ENCODE measurements at places on chromosomes 3 and 15.
A peak's percentile ranks its signal among the peaks of the same experiment; 100 is the strongest.

DNA sequence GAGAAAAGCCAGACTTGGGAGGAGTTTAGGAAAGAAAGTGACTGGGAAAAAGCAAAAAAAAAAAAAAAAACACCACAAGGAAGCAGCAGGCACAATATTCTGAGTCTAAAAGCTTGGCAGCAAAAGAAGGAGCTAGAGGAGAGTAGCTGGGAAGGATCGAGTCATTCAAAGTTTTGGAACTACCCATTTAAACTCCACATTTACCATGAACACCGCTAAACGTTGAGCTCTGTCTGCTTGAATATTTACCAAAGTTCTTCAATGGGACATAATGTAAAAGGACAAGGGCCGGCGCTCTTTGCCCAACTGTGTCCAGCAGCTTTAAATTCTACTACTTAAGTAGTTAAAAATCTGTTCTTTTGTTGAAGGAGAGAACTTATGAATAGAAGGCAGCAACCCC is 481.9 kb downstream of the FOXP1 start:
- no peak for DNase-seq

DNA sequence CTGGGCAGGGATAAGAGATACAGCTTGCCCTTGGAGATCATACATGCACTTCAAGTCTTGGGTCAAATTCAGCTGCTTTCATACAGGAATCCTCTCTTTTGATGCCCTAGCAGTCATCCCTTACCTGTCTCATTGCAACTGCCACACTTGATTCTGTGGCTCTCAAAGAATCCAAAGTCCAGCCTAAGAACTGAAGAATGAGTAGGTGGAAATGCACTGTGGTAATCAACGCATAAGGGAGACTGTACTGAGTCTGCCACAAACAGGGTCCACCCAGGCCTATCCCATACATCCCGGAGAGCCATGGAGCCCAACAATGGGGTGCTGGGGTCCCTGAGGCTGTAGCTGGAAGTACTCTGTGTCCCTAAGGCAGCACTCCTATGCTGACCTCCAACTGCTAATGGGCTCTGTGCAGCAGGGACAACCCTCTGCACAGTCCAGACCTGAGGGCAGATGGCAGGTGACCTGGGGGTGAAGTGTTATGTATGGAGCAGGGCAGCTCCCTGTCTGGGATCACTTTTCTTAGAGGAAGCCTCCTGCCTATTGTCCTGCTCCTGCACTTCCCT is 1.7 kb upstream of the VPS18 start:
- no peak for DNase-seq

- peak; percentile 64 for DNase-seq
Measured at GRCh38 chr3:129245141-129245540, 4.3 kb upstream of the COPG1 start.

- peak; percentile 57 for DNase-seq
Measured at GRCh38 chr15:80188251-80188650, 35.5 kb downstream of the FAH start.

DNA sequence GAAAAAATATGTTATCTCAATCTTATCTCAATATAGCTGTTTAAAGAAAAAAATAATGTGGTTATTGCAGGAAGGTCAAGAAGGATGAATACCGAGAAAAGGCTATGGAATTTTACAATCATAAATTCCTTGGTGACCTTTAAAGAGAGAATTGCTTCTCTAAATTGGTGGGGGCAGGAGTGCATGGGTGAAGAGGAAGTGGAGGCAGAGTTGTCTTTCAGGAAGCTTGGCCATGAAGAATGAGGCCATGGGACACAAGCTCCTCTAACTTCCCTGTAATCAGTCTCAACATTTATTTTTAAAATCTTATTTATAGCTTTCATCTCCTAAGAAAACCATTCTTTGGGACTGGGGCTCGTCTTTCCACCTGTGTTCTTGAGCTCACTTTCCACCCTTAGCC is 22.4 kb upstream of the ALDH1A2 start:
- DNase-seq: no peak

- DNase-seq: no peak
Measured at GRCh38 chr3:9935966-9936510, 2.4 kb downstream of the CRELD1 start.

DNA sequence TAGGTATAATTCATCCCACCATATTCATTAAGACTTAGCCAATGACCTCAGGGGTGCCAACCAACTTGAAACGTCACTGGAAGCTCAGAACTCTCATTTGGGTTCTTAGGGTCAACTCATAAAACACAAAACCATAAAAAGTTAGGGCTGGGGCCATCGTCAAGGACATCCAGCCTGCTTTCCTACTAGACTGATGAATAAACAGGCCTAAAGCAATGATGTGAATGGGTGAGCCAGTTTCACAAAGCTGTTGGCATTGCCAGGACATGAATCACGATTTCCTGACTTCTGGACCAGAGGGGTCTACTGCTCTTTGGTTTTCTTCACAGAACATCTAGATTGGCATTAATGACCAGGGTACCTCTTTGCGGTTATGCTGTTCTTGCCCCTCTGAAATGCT is 64.7 kb downstream of the EOMES start:
- peak; percentile 84 for DNase-seq

GRCh38 chr3:22269831-22270230 is 518.8 kb upstream of the ZNF385D start:
- DNase-seq: peak; percentile 32

DNA sequence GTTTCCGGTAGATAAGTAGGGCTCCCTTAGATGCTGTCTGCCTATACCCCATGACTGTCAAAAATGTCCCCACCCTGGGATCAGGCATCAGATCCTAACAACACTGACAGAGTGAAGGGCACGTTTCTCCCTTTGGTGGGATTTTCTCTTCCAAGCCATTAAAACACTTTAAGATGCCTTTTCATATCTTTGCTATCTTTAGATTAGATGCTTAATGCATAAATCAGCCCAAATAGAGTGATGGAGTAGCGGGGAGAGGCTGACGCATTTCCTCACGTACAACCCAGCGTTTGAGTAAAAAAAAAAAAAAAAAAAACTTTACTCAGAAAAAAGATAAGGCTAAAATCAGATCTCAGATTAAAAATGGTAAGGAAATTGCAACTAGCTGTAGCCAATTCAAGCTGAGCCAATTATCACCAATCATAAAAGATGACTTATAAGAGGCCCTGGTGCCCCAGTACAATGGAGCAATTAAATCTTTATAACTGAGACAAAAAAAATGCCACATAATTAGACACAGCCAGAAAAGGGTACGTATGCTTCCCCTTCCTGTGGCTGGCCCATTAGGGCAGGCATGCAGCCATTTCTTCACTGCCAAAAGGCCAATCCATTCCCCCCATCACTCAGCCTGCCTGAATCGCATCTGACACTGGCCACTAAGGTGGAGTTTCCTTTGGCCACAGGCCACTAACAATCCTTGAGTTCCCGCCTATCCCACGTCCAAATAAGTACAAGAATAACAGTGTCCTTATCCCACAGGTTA is 45.0 kb downstream of the RFTN1 start:
- no peak for DNase-seq
